ENCODE measurements at places on chromosomes 13 and 19. TPM values are rescaled to one million over a fixed set of nuclear protein-coding genes. Genes with fewer than 3 reads are reported as not detected.
A peak's percentile ranks its signal among the peaks of the same experiment; 100 is the strongest.

DNA sequence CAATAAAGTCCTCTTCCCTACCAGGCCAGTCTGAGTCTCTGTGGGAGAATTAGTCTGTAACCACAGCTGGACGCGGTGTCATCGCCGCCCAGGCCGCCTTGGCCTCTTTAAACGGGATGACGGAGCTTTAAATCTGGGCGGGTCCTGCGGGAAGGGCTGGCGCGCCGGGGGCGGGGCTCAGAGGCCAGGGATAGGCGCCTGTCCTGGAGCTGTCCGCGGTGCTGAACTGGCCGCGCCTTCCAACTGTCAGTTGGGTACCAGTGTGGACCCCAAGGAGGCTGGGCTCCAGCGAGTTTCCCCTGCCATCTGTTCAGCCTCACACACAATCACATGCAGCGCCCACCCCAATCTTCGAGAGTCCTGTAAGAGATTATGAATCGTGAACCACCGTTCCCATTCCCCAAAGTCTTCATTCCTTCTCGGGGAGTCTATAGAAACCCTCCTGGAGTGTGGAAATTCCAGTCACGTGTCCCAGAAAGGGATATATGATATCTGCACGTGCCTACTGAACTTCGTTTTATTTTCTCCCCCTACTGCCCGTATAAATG, 11.5 kb downstream of the APLP1 start:
- DNase-seq = peak; percentile 87

DNA sequence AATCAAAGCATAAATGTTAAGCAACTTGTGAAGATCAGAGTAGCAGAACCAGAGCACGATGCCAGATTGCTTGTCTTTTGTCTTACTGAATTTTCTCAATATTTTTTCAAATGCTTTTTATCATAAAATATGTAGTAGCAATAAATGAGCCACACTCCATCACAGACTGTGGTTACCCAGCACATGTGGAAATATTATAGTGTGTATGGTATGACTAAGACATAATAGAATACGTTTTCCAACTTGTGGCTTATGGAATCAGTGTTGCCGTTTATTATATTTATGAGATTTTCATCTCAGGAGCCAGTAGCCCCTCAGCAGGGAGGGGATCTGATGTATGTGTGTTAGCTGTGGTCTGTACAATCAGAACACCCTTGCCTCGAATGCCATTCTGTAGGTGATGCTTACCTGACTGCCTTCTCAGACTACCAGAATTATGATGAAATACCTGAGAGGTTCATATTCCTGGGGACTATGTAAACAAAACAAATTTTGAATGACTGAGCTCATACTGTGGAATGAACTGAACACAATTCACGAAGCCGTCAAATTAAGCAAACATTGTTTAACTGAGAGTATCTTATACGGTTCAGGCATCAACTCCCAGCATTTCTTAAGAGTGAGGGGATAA, 1.9 kb downstream of the SCEL start:
- DNase-seq = no peak

GRCh38 chr13:40368127-40368891, 298.1 kb downstream of the FOXO1 start:
- DNase-seq = no peak

Gene GCDH
- polyA plus RNA-seq = 31.1 TPM

Gene ZNF709
- polyA plus RNA-seq = 11.0 TPM

DNA sequence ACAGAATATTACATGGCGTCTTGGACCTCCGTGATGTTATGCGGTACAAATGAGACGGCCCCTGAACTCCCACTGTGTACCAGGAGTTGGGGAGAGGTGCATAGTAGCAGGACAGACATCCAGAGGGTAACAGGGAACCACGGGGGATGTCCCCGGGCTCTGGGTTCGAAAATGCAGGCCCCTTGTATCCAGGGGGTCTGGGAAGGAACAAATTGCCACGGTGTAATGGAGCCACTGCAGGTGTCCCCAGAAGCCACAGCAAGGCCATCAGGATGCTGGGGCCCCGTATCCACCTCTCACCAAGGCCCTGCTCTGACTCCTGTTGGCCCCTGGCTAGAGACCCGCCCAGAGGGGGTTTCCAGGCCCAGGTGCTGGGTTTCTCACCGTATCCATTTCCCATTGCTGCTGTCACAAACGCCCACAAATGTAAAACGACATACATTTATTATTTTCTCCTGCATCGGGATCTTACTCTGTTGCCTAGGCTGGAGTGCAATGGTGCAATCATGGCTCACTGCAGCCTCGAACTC, 77.8 kb downstream of the INSR start:
- no peak for DNase-seq

DNA sequence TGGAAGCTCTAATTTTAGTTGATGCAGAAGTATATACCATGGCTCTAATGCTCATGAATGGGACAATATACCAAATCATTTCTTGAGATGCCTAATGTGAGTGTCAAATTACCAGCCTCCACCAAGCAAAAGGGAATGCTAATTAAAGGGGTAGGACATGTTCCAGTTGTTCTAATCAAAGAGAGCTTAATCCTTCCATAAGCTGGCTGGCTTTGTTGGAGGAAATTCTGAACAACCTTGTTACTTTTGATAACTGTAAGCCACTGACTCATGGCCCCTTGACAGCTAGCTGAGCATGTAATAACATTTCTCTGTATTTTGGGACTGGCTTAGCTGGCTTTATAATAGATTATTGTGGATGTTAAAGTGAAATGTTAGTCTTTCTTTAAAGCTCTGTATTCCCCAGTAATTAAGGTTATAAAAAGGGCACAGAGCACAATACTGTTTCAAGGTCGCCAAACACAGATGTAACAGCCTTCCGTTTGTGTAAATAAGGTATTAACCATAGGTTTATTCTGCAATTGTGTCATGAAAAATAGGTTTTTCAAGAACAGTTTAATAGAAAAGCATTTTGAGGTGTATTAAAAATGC, 1194.0 kb downstream of the PCDH9 start:
- no peak for DNase-seq

DNA sequence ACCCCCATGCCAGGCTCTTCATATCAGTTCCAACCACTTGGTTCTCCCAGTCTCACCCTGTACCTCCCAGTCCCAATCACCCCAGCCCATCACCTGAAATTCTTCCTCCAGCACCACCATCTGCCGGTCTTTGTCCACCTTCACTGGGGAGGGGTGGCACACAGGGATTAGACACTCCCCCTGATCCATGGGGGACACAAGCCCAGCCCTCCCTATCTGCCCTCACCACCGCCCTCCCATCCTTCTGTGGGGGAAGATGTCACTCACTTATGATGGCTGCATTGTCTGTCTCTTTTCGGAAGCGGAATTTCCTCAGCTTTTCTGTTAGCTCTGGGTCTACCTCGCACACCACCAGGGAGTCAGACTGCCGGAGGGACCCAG, 685 bp downstream of the GMFG start:
- no peak for DNase-seq

- no peak for DNase-seq
Observed at GRCh38 chr13:41494202-41494601, 36.9 kb downstream of the RGCC start.

DNA sequence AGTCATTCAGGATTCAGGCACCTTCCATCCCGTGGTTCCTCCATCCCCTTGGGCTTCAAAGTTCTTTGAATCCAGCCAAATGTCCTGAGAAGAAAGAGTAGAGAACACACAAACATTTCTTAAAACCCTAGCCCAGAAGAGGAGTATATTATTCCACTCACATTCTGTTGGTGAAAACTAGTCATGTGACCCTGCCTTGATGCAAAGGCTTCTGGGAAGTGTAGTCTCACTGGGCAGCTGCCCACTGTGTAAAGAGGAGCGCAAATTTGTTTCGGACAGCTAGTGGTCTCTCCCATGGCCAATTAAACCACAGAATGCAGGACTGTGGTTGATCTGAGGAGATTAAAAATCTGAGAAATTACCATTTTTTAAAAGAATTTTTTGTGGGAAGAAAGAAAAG, 304.4 kb downstream of the SUCLA2 start:
- no peak for DNase-seq

Gene RNF113B
- polyA plus RNA-seq = not detected

Gene SHISA2
- 64.5 TPM for polyA plus RNA-seq

Gene GRIN3B
- polyA plus RNA-seq = 0.71 TPM

Gene SMARCA4
- 169 TPM for polyA plus RNA-seq

Gene C19orf33
- 5.5 TPM for polyA plus RNA-seq

Gene ZNF577
- polyA plus RNA-seq = 45.9 TPM

Gene KDELR1
- 227 TPM for polyA plus RNA-seq

GRCh38 chr13:97559981-97560380, 126.0 kb downstream of the RAP2A start:
- no peak for DNase-seq

DNA sequence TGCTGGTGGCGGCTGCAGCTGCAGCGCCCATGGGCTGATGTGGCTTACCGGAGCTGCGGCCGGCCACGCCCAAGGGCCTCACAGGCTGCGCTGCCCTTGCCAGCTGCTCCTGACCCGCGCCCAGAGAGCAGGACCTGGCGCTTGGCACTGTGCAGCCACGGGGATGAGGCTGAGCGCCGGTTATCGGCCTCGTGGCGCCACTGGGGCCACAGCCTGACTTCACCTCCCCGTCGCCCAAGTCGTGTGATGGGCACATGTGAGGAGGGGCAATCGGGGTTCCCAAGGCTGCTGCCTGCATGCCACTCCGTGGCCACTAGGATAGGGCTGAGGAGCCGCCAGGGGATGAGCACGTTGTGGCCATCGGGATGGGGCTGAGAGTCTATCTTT, 77.2 kb upstream of the PABPC3 start:
- no peak for DNase-seq

- DNase-seq = no peak
Observed at GRCh38 chr13:25117312-25117711, 21.4 kb downstream of the PABPC3 start.

Gene ZNF93
- polyA plus RNA-seq = 23.1 TPM

GRCh38 chr13:95503662-95504061, 48.9 kb upstream of the CLDN10 start:
- DNase-seq = no peak

DNA sequence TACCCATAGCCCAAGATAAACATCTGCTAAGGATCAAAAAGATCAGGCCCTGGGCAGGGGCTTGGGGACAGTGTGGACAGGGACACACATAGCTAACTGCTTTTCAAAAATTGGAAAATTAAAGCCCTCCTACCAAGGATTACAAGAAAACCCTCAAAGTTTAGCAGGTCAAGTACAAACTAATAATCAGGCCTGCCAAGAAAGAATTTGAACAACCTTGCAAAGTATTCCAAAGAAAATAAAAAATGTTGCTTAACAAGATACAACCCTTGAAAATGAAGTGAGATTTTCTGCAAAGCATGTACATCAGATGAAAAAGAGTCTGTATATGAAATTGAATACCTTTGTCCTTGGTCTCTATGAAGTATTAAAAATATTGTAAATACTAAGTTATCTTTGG, 67.3 kb downstream of the KLF12 start:
- no peak for DNase-seq

Gene PRSS57
- polyA plus RNA-seq = 0.18 TPM

GRCh38 chr13:73974051-73974450, 160.2 kb downstream of the KLF12 start:
- DNase-seq = no peak

Gene BIVM
- polyA plus RNA-seq = 78.5 TPM

Gene NAA16
- 58.0 TPM for polyA plus RNA-seq

DNA sequence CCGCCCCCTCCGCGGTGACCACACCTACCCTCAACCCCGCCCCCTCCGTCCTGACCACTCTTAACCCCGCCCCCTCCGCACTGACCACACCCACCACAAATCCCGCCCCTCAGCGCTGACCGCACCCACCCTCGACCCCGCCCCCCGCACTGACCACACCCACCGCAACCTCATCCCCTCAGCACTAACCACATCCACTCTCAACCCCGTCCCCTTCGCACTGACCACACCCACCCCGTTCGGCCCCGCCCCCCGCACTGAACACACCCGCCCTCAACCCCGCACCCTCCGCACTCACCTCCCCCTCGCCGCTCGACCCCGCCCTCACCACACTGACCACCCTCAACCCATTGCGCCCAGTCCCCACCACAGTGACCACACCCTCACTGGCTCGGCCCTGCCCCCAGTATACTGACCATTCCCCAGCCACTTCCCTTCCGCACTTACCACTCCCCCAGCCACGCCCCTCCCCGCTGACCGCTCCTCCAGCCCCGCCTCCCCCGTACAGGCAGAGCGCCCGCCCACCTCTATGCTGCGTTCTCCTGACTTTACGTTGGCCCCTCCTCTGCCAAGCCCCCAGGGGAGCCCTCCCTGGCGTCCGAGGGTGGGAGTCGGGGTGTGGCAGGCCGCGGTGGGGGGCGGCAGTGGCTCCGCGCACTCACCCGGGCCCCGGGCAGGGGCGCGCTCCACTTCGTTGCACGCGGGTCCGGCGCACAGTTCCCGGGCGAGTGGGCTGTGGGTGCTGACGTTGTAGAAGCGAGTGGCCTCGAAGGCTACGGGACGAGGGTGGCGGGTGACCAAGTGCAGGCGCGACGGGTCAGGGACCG, 8.4 kb downstream of the F2RL3 start:
- peak; percentile 91 for DNase-seq

Gene BABAM1
- polyA plus RNA-seq = 98.8 TPM

Gene LYPD3
- polyA plus RNA-seq = 1.1 TPM

Gene ZNF607
- 16.5 TPM for polyA plus RNA-seq

Gene ZNF829
- 9.7 TPM for polyA plus RNA-seq

- DNase-seq = no peak
Observed at GRCh38 chr13:51618626-51619025, 34.4 kb downstream of the WDFY2 start.

GRCh38 chr19:10544753-10545251, 1.1 kb downstream of the ATG4D start:
- DNase-seq = no peak

GRCh38 chr13:102212729-102213128, 189.1 kb downstream of the FGF14 start:
- no peak for DNase-seq

GRCh38 chr19:37007587-37008220, 70.5 kb upstream of the ZNF420 start:
- peak; percentile 77 for DNase-seq

DNA sequence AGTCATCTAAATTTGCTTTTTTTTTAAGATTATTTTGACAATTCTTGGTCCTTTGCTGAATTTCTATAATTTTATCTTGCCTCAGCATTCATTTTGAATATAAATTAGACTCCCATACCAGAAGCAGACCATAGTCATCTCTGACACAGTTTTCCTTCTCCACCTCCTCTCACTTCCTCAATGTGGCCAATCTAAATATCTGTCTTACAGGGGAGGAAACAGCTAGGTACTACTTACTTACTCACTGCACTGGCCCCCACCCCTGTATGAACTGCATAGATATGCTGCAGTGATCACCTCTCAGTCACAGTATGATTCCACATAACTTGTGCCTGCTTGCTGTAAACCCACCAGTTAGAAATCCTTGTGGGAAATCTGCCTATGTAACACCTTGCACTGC, 665.6 kb downstream of the FGF9 start:
- DNase-seq = no peak

DNA sequence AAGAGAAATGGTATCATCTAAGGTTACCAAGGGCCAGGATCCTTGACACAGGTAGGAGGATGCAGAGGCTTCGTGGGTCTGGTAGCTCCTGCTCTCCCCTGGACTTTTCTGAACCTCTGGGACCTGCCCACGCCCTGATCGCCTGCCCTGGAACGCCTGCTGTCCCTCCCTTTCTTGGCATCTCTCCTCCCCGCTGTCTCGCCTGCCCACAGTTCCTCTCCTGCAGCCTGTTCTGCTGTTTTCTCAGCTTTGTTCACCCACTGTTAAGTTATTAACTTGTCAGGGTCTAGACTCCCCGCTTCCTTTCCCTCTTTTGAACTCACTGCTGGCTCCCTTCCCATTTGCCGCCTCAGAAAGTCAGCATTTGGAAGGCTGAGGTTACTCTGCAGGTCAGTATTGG, 19.8 kb downstream of the SERP2 start:
- no peak for DNase-seq

Gene PDX1
- polyA plus RNA-seq = not detected

Measured in left kidney (tissue), 8 donors.